ENCODE measurements at places on chromosomes 11 and 22. TPM values are rescaled to one million over a fixed set of nuclear protein-coding genes. Genes with fewer than 3 reads are reported as not detected.

DNA sequence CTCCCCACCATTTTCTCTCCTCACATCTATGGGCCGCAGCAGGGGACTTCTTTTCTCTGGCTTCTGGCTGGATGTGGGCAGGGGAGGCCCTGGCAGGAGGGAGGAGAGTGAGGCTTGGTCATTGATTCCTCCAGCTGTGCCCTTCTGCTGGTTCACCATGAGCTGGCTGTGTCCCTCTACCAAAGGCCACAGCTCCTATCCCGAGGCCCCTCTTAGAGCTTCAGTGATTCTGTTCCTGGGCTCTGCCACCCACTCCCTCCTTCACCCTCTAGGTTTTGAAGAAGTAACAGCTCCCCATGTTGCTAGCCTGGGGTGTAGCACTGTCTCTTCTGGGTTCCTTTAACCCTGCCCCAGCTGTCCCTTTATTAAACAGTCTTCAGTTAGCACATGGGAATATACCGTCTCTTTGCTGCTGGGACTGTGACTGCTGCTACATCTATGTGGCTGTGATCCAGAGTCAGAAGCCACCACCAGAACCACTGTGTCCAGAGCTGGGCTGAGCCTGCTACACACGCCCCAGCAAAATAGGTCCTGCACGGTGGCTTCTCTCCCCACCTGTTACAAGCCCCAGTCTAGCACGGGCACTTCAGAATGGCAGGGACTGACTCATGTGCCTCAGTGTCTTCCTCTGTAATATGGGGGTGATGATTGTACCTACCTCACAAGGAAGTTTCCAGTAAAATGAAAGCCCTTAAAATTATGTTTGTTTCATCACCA lies 578 bp upstream of the PARVG start:
- no peak for DNase-seq

GRCh38 chr11:128341280-128342248 lies 245.8 kb downstream of the ETS1 start:
- no peak for DNase-seq

DNA sequence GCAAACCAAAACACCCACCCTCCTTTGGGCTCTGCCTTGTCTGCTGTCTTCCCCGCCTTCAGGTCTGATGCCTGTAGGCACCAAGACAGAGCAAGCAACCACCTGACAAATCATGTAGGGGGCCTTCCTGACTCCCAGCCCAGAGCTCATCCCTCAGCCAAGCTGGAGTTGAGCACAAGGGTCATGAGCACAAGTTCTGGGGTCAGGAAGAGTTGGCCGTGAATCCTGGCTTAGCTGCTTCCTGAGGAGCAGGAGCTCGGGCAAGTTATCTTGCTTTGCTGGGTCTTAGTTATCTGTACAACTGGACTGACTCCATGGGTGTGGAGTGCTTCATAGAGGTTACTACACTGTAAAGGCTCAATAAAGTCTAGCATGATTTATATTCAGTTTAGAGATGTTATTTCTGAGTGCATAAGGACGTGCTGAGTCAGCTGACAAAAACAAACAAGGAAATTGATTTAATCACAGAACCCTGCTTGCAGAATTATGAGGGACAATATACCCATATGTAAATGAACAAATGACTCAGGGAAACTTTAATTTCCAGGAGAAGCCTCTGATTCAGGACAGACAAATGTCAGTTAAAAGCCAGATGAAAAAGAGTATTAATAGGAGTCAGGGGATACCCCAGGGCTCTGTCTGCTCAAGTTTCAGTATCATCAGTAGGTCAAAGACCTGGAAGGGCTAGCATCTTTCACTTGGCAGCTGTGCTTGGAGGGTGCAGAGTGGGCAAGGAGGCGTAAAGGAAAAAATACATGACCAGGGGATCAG lies 15.0 kb upstream of the APOA1 start:
- DNase-seq: no peak

DNA sequence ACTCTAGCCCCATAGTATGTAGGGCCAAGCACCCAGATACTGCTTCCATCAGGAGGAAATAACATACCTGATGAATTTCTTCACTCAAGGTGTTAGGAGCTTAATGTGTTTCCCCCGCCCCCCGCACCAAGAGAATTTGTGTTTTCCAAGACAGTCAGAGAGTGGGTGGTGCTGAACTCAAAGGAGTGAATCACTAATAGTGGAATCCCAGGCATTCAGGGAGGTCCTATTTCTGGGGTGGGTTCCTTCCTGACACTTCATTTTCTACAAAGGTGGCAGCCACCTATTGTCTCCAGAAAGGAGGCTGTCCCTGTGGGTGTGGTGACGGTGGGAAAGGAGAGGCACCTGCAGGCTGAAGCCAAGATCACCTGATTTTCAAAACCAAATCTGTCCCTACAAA lies 50.8 kb upstream of the ELF5 start:
- DNase-seq: no peak

GRCh38 chr11:67276781-67277230 lies 10.5 kb downstream of the GRK2 start:
- DNase-seq: peak; percentile 74

DNA sequence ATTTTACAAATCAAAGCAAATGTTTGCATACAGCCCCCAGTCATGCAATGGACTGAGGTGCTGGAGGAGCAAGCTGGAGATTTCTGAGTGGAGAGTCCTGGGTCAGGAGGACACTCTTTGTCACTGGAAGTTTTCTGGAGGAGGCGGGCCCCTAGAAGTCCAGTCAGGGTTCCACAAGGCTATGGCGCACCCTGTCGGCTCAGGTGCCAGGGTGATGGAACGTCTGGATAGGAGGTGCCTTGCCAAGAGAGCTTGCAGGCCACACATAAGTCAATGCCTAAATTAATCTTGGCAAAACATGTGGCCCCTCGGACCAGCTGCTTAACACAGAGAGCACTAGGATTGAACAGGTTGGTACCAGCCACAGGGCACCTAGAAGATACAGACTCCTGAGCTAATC lies 174.7 kb upstream of the CADM1 start:
- no peak for DNase-seq

GRCh38 chr22:18032455-18033101 lies 8.2 kb upstream of the MICAL3 start:
- no peak for DNase-seq

- no peak for DNase-seq
Observed at GRCh38 chr11:20250644-20251247, 90.5 kb upstream of the DBX1 start.

DNA sequence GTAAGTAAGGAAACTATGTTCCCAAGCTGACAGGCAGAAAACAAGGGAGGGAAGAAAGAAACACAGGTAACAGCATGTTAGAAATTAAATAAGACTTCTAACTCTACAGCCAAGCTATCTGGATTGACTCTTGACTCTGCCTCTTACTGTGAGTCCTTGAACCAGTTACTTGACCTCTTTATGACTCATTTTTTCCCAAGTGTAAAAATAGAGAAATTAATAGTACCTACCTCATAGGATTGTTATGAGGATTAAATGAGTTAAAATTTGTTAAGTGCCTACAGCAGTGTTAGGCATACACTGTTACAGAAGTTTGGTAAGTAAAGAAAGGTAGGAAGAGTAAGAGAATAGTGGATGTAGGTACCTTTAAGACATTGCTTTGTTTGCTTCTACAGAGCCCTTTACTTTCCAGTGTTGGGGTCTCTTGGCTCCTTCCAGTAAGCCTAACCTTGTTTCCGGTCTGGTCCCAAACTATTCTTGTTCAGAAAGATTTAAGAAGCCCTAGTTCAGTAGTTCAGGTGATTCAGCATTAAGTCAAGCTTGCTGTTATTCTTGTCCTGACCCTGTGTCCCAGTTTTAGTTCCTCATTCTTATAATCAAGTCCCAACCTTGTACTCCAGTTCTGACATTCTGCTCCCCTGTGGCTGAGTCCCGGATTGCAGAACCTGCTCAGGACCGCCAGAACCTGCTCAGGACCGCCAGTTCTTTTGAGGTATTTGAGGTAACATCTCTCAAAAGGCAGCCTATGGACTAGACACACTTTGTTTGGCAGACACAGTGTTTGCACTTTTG lies 963.4 kb upstream of the CCDC90B start:
- DNase-seq: no peak

DNA sequence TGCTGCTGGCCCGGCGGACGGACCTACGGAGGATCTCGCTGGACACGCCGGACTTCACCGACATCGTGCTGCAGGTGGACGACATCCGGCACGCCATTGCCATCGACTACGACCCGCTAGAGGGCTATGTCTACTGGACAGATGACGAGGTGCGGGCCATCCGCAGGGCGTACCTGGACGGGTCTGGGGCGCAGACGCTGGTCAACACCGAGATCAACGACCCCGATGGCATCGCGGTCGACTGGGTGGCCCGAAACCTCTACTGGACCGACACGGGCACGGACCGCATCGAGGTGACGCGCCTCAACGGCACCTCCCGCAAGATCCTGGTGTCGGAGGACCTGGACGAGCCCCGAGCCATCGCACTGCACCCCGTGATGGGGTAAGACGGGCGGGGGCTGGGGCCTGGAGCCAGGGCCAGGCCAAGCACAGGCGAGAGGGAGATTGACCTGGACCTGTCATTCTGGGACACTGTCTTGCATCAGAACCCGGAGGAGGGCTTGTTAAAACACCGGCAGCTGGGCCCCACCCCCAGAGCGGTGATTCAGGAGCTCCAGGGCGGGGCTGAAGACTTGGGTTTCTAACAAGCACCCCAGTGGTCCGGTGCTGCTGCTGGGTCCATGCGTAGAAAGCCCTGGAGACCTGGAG lies 74.1 kb downstream of the LRP5 start:
- no peak for DNase-seq

- no peak for DNase-seq
Observed at GRCh38 chr11:130909650-130910049, 6.6 kb downstream of the SNX19 start.

- no peak for DNase-seq
Observed at GRCh38 chr22:34855471-34855870, 210.5 kb upstream of the ISX start.

GRCh38 chr11:68840661-68841653 lies 759 bp downstream of the CPT1A start:
- DNase-seq: peak; percentile 79

- DNase-seq: no peak
Observed at GRCh38 chr11:74460481-74461154, 6.7 kb downstream of the KCNE3 start.

DNA sequence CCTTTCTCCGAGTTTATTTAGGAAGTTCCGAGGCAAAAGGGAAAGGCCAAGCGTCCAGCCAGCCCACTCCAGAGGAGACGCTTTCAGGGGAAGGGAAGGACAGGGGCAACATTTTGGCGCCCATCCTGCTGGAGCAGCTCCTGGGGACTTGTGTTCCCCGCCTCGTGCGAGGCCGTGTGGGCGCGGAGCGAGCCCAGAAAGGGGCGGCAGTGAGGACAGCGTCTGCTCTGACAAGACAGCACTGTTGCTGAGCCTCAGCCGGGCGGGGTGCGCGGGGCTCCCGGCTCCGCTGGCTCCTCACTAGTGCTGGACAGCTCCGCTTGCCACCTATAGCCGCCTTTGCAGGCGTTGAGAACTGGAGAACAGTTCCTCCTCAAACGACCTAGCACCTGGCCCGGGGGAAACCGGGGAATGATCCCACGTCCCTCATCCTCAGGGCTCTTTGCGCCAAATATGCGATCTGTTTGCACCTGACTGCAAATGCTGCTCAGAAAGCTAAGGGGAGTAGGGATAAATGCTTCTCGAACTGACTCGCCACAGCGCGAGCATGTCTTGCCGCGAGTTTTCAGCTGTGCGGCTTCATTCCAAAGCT lies 722 bp upstream of the GUCY1A2 start:
- peak; percentile 66 for DNase-seq

- no peak for DNase-seq
Observed at GRCh38 chr22:20424932-20425565, 12.6 kb downstream of the SCARF2 start.

GRCh38 chr11:94750319-94751217 lies 17.6 kb upstream of the AMOTL1 start:
- DNase-seq: no peak

Gene CCDC81
- total RNA-seq: 0.55 TPM

Gene ARHGAP8
- total RNA-seq: 0.66 TPM

Gene TEX12
- total RNA-seq: 1.1 TPM

Gene FOLH1
- total RNA-seq: 4.6 TPM

Gene PDXP
- 12.8 TPM for total RNA-seq

Gene FREY1
- total RNA-seq: 3.5 TPM

Gene OR4D10
- total RNA-seq: not detected

All from sigmoid colon (tissue), 7 donors.